ENCODE measurements at places on chromosomes 4 and X. TPM values are rescaled to one million over a fixed set of nuclear protein-coding genes. Genes with fewer than 3 reads are reported as not detected.

Gene WNK3
- total RNA-seq = 1.1 TPM

Gene TXK
- 1.6 TPM for total RNA-seq

Gene WDR17
- 0.40 TPM for total RNA-seq

Gene DNAAF6
- total RNA-seq = not detected

Gene PAGE2B
- not detected for total RNA-seq

Gene PABPC4L
- 0.31 TPM for total RNA-seq

Gene PDLIM5
- 131 TPM for total RNA-seq

Gene C4orf17
- not detected for total RNA-seq

Gene PDLIM3
- 13.9 TPM for total RNA-seq

Gene TMEM271
- total RNA-seq = 0.40 TPM

Gene NPY1R
- 30.8 TPM for total RNA-seq

Gene HTN3
- total RNA-seq = not detected

Gene TEX13D
- not detected for total RNA-seq

Gene SLC26A1
- 0.30 TPM for total RNA-seq

Gene NHSL2
- 2.0 TPM for total RNA-seq

Gene ADAMTS3
- total RNA-seq = 0.76 TPM

Gene ATP1B4
- total RNA-seq = not detected

Gene ANOS1
- total RNA-seq = 7.5 TPM

Gene LAS1L
- total RNA-seq = 17.2 TPM

Gene GUF1
- total RNA-seq = 13.8 TPM

Gene ERAS
- not detected for total RNA-seq

Gene TAF9B
- 8.9 TPM for total RNA-seq

Gene GPC4
- 2.5 TPM for total RNA-seq

Gene CXCL6
- not detected for total RNA-seq

Gene PLAC8
- total RNA-seq = not detected

Gene TNMD
- not detected for total RNA-seq

Gene CCNG2
- total RNA-seq = 47.6 TPM

Gene PCDH19
- 3.1 TPM for total RNA-seq

Gene SPIN2A
- total RNA-seq = 0.47 TPM
